ENCODE measurements at places on chromosomes 3 and 15.

DNA sequence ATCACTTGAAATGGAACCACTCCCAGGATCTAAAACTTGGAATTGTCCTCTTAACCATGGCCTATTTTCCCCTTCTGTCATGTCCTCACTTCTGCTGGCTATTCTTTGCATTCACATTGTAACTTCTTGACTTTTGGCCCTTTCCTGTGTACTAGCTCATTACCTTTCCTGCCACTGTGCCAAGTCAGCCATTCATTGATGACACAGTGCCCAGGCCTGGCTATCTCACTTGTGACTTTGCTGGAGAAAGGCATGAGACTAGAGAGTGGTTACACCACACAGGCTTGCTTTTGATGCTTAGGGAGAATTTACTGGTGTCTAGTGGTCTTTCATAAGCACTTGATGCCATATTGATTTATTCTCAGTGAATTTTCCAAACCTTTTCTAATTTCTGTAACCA is 101.1 kb downstream of the NR1D2 start:
- DNase-seq: no peak

DNA sequence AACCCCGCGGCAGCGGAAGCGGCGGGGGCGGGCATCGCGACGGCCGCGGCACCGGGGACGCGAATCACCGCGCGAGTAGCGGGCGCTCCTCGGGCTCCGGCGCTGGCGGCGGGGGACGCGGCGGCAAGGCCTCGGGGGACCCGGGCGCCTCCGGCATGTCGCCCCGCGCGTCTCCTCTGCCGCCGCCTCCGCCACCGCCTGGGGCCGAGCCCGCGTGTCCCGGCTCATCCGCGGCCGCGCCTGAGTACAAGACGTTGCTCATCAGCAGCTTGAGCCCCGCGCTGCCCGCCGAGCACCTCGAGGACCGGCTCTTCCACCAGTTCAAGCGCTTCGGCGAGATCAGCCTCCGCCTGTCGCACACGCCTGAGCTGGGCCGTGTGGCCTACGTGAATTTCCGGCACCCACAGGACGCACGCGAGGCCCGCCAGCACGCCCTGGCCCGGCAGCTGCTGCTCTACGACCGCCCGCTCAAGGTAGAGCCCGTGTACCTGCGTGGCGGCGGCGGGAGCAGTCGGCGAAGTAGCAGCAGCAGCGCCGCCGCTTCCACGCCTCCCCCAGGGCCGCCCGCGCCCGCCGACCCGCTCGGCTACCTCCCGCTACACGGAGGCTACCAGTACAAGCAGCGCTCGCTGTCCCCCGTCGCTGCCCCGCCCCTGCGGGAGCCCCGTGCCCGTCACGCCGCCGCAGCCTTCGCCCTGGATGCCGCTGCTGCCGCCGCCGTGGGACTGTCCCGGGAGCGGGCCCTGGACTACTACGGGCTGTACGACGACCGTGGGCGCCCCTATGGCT is 675 bp downstream of the RBM15B start:
- no peak for DNase-seq

DNA sequence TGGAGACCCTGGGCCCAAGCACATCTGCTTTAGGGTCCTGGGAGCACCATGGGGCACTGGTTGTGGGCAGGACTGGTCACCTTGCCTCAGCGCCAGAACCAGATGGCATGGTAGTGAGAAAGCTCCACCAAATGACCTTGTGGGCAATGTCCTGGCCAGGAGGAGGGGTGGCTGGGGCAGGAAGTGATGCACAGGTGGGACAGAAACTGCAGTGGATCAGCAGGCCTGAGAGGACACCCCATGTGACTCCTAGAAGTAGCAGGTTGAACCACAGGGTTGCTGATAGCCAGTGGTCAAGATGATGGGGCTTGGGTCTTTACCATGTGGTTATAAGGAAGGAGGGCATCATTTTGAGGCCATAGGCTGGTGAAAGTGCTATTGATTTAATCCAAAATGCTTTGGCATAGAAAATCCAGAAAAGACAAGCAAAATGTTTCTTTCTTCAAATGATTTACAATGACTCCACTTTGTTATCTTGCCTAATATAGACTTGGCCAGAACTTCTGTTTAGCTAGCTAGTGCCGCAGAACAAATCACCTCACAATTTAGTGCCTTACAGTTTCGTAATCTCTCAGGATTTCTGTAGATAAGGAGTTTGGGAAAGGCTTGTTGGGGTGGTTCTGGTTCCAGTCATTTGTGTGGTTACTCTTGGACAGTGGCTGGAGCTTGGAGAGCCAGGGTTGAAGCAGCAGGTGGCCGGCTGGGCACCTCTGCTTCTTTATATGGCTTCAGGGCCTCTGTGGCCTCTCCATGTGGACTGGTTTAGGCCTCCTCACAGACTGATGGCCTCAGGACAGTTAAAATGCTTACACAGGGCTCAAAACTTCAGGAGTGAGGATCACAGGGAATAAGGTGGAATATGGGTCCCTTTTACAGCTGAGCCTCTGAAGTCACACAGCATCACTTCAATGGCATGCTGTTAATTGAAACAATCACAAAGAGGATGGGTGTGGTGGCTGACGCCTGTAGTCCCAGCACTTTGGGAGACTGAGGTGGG is 27.5 kb downstream of the TMEM158 start:
- DNase-seq: no peak

- no peak for DNase-seq
Observed at GRCh38 chr15:57609805-57610529, 18.3 kb downstream of the MYZAP start.

DNA sequence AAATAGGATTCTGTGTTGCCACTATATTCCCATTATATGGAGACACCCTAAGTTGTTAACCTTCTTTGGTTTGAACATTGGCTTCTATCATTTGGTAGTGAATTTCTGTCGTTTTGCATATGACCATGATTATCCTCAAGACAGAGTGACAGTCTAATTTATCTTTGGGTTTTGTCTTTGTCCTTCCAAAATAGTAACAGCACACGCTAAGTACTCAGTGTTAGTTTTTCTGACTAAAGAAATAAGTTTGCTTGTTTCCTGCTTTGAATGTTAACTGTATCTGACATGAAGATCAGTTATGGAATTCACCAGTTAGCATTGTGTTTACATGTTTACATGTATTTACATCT is 352.5 kb upstream of the GRM7 start:
- no peak for DNase-seq

GRCh38 chr3:71232175-71232679 is 351.3 kb downstream of the FOXP1 start:
- no peak for DNase-seq

GRCh38 chr3:120752230-120752629 is 9.7 kb downstream of the GTF2E1 start:
- DNase-seq: no peak

DNA sequence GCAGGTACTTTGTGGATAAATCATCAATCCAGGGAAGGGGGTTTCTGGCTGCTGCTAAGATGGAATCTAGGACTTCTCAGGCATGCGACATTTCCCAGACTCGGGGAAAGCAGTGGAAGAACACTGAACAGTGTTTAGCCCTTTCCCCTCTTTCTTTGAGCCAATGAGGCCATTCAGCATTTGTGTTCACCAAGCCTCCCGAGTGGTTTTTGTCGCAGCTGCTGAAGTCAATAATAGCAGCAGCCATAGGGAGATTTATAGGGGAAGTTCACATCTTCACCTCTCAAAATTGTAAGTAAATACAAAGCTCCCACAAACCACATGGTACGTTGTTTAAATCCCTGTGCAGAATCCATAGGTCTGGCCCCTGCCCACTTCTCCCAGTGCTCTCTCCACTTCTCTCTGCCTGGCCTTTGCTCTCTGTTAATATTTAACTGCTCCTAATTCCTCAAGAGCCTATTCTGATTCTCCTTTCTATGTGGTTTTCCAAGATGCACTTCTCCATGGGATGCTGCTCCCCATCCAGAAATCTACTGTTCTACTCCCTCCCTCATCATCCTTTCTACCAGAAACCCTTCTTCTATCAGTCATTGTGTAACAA is 230.7 kb downstream of the SHQ1 start:
- DNase-seq: no peak

DNA sequence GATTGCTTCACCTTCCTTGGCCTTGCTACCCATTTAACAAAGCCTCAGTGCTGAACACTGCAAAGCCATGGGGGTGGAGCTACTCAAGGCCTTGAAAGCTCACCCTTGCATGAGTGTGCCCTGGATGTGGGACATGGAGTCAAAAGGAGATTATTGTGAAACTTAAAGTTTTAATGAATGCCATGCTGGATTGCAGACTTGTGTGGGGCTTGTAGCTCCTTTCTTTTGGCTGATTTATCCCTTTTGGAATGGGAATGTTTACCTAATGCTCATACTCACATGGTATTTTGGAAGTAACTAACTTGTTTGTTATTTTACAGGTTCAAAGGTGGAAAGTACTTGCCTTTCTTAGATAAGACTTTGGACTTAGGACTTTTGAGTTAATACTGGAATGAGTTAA is 538.5 kb upstream of the NECTIN3 start:
- no peak for DNase-seq

DNA sequence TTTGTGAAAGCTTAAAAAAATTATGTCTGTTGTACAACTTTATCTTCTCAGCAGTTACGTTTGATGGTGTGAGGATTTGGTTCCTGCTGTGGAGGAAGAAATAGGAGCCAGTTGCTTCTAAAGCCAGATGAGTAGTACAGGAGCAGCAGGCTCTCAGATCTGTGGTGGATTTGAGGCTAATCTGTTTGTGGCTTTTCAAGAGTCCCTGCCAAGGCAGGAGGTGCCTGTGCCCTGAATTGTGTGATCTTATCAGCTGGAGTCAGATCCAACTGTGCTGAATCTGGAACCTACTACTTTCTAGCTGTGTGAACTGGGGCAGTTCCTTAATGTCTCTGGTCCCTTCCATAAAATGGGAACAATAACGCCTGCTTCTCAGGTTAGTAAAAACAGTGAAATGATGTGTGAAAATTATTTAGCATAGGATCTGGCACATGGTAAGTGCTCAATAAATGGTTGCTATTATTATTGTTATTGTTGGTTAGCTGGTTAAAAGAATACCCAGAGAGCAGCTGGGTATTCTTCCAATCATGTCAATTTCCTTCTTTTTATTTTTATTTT is 7.7 kb downstream of the CLDN11 start:
- no peak for DNase-seq

- DNase-seq: no peak
Observed at GRCh38 chr3:194140520-194141414, 4.8 kb downstream of the HES1 start.

DNA sequence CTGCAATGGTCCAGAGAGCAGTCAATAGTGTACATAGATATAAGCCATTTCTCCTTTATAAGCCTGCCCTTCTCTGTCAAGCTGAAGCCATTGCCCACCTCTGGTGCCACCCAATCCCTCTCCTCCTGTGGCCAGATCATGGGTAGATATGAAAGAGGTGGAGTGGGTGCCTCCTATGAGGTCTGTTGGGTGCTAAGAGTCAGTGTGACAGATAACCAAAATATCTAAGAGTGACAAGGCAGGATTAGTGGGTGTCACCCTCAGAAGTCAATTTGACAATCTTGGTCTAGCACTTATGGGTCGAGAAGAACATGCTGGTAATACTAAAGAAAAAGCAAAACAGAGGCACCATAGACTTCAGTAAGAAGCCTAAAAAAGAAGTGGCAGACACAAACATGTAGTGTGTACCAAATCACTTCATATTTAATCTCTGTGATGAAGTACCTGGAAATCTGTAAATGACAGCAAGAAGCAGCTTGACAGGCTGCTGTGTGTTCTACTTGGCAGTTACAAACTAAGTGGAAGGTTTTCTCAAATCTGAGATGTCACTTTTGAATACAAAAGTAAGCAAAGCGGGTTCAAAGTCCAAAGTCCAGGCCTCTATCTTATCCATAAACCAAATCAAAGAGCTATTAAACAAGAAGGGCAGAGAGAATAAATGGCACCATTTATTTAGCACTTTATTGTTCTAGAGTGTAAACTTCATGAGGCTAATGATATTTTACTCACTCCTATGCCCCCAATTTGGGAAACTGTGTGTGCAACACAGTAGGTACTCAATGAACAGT is 118.9 kb upstream of the EOMES start:
- no peak for DNase-seq

DNA sequence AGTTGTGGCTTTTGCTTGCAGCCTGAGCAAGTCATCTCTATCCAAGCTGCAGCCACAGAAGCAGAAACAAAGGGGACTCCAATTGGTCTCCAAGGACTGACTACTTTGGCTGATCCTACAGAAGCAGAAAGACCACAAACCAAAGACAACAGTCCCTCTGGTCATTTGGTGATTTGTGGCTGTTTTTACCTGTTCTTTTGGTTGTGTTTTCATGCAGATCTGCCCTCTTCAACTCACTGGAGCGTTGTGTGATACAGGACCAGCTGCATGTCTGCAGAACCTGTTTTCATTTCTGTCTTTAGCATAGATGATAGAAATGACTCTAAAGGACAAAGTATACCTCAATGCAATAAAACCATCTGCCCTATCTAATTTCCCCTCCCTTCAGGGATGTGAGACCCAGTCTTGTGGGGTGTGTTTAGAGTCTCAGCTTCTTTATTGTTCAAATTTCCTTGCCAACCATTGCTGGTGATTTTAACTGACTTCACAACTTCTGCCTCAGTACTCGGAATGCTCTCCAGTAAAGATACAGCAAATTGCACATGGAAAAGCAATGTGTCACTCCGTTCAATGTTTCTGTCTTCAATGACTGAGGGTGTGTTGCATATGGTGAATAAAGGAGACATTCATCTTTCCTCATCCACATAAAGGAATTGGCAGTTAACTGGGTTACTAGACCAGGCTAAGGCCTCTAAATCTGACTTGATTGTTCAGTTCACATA is 48.9 kb upstream of the SLC7A14 start:
- no peak for DNase-seq

DNA sequence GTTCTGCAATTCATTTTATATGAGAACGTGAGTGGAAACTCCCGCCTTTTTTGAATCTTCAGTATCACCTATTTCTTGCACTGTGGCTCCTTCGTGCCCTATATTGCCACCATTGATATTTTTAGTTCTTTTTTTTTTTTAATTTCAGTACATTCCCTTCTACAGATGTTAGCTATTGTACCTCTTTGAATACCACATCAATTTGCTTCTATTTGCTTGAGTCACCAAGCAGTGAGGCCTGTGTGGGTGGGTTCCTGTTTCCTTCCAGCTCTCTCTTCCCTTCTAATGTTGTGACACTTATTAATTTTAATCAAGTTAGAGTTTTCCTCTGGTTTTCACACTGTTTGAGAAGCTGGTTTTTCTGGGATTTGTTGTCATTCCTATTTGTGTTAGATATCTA is 8.7 kb downstream of the HACD2 start:
- no peak for DNase-seq

Data from esophagus squamous epithelium (tissue), 5 donors.